ENCODE measurements at places on chromosomes 5 and 9.

GRCh38 chr9:110807956-110808598, 139.5 kb downstream of the MUSK start:
- DNase-seq, result no peak

- peak; percentile 87 for DNase-seq
Observed at GRCh38 chr5:150341331-150341730, 16.2 kb upstream of the TCOF1 start.

DNA sequence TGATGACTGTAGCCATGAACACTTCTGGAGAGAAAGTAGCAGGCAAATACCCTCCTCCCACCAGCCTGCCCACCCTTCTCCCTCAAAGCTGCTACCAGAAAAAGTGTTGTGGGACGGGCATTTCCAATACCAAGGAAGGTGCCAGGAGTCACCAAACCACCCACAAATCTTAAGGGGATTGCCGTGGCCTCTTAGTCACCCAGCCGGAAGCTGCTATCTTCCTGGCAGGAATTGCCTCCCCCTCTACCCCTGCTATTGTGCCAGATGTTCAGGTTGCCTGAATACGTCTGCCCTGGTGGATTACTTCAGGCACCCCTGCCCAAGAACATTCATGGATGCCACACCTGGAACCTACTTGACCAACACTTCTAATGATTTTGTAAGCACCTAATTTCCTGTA, 156.1 kb downstream of the TTC39B start:
- DNase-seq, result no peak

DNA sequence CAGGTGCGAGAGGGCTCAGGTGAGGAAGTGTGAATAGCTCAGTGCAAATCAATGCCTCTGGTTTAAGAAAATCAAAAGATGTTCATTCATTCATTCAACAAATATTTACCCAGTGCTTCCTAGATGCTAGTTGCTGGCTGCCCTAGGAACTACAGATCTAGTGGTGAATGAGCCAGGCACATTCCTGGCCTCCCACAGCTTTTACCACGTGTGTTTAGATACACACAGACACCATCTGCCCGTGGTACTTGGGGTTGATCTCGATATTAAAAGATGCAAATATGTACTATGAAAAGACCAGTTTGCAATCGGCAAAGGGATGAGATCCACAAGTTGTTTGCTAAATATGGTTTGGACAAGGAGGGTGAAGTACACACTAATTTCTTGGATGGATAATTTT, 78.2 kb downstream of the GTF3C4 start:
- no peak for DNase-seq

DNA sequence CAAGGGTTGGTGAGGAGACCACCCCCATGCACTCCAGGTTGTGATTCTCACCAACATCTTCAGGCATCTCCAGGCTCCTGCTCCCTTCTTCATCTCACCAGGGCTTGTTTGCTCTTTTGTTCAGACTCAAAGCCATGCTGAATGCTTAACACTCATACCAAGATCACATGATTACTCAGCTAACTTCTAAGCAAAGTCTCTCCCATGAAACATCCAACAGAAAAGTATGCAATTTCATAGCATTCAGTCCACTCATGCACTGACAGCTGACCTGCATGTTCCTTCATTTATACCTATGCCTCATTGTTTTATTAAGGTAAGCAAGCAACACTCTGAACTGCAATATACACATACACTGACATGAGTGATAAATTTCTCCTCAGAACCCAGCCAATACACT, 69.0 kb downstream of the SHC3 start:
- no peak for DNase-seq

DNA sequence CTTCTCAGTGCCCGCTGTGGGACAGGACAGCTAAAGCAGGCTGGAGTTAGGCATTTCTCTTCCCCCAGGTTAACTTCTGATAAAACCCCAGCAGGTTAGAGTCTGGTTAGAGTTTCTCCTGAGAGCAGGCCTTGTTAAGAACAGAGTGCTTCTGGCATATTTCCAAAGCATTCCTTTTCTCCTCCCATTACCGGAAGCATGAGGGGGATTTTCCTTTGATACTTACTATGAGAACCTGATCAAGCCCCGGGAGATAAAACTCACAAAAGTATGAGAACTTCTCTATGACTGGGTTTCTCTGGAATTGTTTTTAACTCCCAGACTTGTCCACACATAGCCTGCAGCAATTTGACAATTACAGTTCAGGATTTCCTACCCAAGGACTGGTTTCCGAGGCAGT, 77.4 kb upstream of the MAST4 start:
- DNase-seq, result no peak

DNA sequence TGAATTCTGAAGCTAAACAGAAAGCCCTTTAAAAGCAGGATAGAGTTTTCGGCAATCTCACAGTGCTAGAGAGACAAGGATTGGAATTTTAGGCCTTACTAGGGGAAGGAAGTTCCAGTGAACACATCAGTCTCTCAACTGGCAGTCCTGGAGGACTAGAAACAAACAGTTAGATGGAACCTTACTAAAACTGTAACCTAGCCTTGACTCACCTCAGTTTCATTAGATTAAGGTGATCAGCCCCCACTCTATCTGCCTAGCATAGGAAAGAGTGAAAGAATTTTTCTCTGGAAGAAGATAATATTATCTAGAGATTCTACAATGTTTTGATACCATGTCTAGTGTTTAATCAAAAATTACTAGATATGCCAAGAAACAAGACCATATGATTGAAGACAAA, 25.8 kb upstream of the SMIM23 start:
- DNase-seq, result no peak

GRCh38 chr9:106228861-106229260, 534.5 kb downstream of the TMEM38B start:
- DNase-seq, result peak; percentile 48

DNA sequence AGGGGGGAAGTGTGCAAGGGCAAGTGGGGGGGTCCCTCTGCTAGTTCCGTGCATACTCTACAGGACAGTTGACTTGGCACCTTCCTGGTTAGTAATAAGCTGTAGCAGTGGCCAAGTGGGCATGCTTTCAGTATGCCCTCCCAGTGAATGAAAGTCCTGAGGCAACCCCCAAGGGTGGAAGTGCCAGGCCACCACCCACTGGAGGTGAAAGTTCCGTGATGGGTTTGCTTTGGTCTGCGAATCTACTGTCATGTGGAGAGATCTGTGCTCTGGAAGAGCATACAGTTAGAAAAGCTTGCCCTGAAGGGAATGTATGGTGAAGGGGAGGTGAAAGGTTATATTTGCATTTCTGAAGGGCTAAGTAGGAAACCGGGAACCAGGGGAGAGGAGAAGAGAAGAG, 10.3 kb downstream of the FXN start:
- DNase-seq, result no peak

GRCh38 chr5:56440871-56441740, 208.0 kb upstream of the ANKRD55 start:
- no peak for DNase-seq
